Stimulated activated CD4-positive, alpha-beta T cell treated with anti-CD3 and anti-CD28 coated beads, TNF-alpha, amount 100 ng/mL, for 1 hour (primary cell): ENCODE measurements at places on chromosomes 1 and 21.
A peak's percentile ranks its signal among the peaks of the same experiment; 100 is the strongest.

GRCh38 chr1:39933956-39934941 lies 20.7 kb upstream of the MFSD2A start:
- DNase-seq, result no peak

DNA sequence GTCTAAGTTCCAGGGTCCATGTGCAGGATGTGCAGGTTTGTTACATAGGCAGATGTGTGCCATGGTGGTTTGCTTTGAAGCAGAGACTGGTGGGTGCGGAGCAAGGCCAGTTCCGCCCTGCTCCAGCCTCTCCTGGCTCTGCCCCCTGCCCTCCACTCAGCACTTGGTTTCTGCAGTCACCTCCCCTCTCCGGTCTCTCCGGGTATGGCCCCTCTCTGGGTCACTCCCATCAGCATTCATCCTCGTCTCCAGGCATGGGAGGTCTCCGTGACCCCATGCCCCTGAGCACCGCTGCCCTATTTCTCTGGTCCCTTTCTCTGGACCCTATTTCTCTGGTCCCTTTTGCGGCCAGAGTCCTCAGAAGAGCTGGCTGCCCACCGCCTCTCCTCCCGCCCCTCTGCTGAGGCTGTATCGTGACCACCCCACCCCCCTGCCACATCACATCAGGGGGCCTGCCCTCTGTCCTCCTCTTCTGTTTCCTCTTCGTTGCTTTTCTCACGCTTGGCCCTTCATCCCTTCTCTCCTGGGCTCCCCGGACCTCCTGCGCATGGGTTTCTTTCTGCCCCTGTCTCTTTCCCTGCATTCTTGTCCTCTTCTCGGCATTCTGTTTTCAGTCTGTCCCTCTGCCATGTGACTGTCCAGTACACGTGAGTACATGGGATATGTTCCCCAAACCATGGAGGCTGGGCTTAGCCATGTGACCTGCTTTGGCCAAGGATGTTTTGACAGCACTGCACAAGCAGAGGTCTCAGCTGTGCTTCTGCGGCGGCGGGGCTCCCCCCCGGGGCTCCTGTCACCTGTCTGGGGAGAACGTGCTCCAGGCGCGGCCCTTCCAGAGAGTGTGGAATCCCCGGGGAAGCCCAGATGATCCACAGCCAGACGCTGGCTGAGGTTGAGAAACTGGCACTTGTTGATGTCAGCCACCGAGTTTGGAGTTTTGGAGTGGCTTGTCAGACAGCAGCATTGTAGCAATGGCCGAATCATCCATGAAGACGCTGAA lies 54.4 kb upstream of the C1orf174 start:
- DNase-seq, result no peak

- DNase-seq, result peak; percentile 9
These were observed 646 bp downstream of the IER5 start for GRCh38 chr1:181089017-181089675.

DNA sequence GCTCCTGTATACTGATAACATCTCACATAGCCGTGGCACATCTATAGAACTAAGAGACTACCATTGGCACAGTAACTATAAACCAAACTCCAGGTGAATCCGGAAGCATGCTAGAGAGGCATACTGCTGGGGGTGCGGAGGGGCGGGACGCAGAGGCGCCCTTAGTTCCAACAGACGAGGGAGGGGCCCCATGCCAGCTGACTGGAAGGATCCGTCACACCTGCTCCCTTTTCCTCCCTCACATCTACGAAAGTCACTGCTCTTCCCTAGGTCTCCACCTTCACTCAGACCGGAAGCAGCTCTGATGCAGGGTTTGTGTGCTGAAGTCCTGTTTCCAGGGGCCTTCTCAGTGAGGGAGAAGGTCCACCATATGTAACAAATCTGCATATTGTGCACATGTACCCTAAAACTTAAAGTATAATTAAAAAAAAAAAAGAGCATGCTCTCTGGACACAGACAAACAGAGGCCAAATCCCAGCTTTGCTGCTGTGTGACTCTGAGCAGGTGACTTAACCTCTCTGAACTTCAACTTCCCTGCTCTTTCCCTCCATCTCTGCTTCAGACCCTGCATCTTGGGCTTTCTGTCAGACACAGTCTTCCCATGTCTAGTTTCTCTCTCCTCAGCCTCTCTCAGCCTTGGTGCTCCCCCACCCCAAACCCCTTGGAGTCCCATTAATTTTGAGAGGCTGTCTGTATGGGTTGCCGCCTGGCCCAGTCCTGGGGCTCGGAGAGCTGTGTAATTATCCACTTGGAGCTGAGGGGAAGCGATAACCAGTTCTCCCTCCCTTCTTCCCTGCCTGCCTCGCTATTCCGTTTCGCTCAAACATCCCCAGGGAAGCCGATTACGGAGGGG lies 7.8 kb upstream of the GJB5 start:
- DNase-seq, result no peak

GRCh38 chr1:167714439-167715156 lies 7.2 kb upstream of the MPZL1 start:
- peak; percentile 81 for DNase-seq

DNA sequence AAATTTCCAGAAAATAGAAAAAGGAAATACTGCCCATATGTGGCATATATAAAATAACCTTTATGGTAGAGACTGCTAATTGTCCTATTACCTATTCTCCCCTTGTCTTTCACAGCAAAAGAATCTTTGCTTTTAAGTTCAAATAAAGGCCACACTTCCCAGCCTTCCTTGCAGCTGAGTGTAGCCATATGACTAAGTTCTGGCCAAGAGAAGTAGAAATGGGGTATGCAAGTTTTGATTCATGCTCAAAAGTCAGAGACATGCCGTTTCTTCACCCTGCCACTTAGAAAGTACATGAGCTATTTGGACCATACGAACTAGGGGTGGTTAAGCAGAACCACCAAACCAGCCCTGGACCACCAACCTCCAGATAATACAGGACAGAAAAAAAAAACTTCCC lies 18.3 kb upstream of the S100A2 start:
- no peak for DNase-seq
